Hippocampal formation (tissue), 2 donors: ENCODE measurements at places on chromosomes 4 and X.

- DNase-seq: no peak
Observed at GRCh38 chr4:180994722-180995121, 1248.5 kb upstream of the TENM3 start.

GRCh38 chrX:29941287-29941686 lies 274.1 kb upstream of the MAGEB2 start:
- DNase-seq: no peak

DNA sequence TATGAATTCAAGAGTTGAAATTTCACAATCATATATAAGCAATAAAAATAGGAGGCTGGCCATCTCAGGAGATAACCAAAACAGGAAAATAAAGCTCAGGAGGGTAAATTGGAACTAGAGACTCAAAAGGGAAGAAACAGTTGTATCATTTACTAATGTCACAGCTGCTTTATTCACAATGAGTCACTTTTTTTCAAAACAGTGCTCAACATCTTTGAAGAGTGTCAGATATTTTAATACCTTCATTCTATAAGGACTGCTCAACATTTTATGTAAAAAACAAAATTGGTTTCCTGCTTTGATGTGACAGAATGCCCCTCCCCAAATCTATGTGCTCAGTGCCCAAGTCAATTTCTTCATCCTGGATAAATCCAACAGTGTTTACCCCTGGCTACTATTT lies 97.7 kb downstream of the DDX60 start:
- no peak for DNase-seq

DNA sequence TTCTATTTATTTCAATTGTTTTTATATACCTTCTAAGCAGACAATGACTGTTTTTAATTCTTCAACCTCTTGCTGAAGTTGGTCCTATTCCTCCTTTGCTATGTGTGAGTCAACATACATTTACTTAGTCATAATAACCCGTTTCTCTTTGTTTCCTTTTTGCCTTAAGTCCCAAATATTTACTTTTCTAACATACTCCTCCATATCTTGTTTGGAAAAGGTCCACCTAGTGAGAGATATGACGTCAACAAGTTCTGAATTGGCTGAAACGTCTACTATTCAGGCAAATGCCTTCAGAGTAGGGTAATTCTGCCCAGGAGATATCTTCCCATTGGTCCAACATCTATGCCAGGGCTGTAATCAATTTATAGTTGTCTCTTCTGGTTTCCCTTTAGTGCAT lies 179.3 kb upstream of the GEMIN8 start:
- no peak for DNase-seq

DNA sequence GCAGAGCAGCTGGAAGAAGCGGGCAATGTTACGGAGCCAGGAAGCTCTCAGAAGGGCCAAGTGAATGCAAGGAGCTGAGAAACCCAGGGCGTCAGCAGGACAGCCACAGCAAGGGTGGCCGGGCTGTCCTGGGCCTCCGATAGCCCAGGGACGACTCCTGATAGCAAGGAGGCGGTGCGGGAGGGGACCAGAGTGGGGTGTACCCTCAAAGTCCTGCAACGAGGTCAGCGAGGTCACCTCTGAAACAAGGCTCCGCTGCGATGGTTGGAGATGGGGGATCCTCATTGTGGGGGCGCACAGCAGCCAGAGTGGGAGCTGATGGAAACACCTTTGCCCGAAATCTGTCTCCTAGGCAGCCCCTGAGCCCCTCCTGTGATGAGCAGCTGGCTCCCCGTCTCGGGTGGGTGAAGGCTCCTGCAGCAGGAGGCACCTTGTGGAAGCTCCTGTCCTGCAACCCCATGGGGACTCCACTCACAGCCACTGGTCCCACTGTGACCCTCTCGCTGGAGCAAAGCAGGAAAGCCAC lies 4.3 kb upstream of the CCNQ start:
- no peak for DNase-seq

GRCh38 chr4:7788193-7788592 lies 151.5 kb downstream of the AFAP1 start:
- DNase-seq: no peak

DNA sequence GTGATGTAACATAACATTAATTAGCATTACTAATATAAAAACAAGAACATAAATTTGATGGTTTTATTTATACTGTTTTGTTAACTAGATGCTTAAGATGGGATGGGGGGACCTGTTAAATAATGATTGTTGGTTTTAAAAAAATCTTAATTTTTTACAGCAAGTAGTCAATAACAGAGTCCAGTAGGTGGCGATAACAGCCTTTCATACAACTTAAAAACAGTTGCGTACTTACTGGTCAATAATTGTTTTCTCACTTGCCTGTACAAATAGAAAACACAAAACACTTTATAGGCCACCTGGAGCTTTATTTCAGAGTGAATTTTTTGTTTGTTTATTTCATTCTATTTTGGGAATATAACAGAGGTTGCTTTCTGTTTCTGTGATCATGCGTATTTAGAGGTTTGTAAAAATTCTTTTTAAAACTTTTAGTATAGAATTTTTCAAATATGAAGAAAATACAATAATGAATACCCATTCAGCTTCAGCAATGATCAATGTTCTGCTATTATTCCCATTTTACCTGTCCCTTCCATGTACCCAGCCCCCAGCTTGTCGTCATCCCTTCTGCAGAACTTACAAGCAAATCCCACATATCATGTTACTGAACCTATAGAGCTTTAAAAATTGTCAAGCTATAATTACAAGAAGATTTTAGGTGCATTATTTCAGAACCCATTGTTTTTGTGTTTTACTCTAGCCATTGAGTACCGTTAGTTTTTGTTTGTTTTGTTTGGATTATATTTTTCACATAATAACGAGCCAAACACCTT lies 97.1 kb downstream of the MRPL1 start:
- no peak for DNase-seq

DNA sequence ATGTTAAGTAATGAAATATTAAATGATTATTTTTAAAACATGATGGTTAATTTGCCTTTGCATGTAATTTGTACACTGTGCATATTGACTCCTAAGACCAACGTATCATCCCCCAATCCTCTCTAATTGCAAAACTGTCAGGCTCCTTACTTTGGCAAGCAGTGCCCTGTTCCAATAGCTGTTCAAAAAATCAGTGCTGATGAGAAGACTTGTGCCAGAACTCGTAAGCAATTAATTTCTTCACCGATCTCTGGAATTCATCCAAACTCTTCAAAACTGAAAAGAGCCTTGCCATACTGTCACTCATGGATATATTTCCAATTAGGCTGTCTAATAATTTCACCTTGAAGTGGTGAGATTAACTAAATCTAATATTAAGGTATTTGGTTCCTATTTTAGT lies 493.9 kb upstream of the NDST4 start:
- DNase-seq: no peak

DNA sequence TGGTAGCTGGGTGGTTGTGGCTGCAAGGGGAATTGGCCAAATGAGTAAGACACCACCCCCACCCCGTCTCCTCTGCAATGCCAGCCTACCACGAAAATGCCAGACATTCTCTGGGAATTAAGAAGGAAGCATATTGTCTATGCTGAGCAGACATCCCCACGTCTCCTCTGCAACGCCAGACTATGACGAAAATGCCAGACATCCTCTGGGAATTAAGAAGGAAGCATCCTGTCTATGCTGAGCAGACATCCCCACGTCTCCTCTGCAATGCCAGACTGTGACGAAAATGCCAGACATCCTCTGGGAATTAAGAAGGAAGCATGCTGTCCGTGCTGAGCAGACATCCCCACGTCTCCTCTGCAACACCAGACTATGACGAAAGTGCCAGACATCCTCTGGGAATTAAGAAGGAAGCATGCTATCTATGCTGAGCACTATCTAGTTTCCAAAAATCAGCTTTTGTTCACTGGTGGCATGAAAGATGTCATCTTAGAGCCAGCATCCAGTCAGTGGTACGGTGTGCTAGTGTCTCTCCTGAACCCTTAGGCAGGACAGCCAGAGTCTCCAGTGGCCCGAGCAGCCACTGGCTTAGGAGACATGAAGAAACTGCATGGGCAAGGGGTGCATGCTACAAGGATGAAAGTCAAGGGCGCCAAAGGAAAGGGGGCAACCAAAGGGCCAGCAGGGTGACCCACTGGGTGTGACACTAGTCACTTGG lies 339.8 kb upstream of the FRG1 start:
- DNase-seq: no peak

GRCh38 chr4:141240259-141240658 lies 19.6 kb downstream of the ZNF330 start:
- no peak for DNase-seq

DNA sequence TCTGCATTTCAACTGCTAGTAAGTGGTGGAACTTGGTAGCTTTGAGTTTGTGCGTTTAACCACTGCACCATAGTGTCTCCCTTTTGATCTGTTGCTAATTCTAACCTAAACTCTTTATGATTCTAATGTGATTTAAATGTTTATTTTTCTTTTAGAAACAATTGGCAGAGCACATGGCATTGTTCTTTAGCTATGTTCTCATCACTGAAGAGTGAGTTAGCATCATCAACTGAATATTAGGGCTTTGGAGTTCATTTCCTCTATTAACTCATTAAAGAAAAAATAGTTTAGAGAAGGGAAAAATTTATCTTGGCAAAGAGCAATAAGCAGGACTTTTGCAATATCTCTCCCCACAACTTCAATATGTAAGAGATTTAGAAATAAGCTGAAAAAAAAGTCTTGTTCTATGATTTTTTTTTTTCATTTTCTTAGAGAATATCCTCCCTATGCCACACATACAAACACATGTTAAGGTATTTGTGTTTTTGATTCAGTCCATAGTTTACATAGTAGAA lies 25.7 kb downstream of the CPEB2 start:
- DNase-seq: no peak

DNA sequence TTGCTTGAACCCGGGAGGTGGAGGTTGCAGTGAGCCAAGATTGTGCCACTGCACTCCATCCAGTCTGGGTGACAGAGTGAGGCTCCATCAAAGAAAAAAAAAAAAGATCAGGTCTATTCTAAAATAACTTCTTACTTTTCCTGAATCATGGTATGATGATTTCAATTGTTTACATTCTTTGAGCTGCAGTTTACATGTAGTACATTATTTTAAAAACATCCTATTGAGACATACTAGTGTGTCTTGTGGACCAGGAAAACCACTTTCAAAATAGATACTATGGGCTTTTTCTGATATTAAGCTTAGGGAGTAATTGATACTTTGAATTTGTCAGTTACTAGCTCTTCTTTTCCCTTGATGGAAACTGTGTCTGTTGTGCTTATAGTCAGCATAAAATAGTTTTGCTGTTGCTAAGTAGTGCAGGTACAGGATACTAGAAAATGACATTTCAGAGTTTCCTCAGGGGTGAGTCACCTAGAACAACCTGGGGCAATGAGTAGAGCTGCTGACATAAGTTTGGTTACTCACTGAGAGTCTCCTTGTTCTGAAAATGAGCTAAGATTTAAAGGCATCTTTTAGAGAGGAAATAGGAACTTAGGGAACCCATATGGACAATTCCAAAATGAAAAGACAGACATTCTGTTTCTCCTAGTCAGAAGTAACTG lies 53.2 kb upstream of the C4orf54 start:
- DNase-seq: no peak

DNA sequence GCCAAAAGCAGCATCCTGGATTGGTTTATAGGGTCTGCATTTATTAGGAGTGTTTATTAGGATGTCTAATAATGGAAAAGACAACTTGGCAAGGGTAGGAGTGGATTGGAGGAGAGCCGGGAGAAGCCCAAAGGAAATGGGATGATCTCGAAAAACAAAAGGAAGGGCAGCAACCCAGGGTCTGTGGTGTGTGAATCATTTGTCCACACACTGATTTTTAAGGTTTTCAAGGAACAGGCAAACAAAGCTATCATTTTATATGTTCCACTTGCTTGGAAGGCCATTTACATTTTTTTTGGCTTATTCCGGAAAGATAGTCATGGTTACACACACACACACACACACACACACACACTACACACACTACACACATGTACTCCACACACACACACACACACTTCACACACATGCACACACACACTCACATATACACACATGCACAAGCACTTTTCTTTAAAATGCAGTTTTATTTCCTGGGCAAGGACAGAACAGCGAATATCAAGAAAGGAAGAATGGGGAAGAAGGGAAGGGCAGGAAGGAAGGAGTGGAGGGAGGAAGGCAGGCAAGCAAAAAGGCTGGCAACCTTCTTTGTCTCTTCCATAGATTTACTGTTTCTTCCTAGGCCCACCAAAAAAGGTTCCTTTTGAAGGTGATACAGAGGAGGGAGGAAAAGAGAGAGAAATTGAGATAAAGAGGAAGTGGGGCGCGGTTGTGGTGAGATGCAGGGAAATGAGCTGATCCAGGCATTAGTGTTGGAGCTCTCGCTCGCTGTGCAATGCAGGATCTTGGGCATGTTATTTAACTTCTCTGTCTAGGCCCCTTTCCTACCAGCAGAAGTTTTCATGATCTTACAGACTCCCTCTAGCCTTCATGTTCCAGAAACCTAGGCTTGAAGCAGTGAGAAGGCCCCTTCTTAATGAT lies 88.6 kb upstream of the MAML3 start:
- no peak for DNase-seq

GRCh38 chr4:94032754-94033153 lies 174.9 kb upstream of the SMARCAD1 start:
- DNase-seq: no peak

DNA sequence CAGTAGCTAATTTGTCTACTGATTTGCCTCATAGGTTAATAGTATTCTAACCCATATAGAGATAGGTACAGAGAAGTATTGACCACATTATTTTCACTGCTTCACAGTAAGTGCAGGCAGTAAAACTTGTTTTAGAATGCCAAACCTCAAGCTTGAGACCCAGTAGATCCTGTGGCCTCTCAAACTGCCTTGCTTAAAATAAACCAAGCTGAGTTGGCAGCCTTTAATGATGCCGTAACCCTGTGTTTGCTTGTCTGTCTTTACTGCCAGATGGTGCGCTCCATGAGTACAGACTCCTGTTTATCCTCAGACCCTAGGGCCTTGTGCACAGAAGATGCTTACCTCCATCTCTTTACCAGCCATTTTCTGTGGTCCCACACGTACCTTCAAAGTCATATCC lies 50.8 kb downstream of the ANXA3 start:
- DNase-seq: no peak

DNA sequence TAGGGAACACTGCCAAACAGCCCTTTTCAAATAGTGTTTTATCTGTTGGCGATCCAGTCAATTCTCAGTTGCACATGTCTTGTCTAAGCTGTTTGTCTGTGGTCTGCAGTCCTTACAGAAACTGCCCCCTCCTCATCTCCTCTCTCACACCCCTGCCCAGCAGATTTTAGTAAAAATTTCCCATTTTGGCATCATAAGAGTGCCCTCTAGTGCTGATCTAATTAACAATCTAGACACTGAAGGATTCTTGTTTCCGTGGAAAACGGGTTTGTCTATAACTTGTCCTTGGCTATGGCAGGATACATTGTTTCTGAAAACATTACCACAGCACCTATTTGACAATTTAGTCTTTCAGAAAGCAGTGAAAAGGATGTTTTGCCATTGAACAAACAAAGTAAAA lies 227.2 kb upstream of the MBNL3 start:
- DNase-seq: no peak

DNA sequence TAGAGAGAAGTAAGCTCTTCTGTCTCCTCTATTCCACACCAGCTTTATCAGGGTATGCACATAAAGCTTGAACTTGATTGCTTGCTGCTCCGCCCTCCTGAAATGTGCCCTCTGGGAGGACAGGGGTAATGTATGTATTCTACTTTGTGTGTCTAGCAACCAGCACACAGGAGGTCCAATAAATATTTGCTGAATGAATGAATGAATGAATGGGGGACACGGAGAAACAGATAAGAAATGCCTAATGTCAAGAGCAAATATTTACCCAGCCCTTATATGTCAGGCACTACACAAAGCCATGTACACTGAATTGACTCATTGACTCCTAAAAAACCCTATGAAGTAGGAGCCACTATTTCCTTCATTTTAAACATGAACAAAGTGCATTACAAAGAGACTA lies 2.3 kb upstream of the MSL3 start:
- DNase-seq: no peak
